ENCODE measurements at places on chromosomes 7 and 10. TPM values are rescaled to one million over a fixed set of nuclear protein-coding genes. Genes with fewer than 3 reads are reported as not detected.

Gene PRLHR
- total RNA-seq = not detected

Gene CYP3A4
- total RNA-seq = not detected

Gene CHAT
- total RNA-seq = not detected

Gene RNF133
- total RNA-seq = 1.3 TPM

Gene TMEM270
- total RNA-seq = not detected

Gene FRAT2
- 6.5 TPM for total RNA-seq

Gene CFAP46
- total RNA-seq = 1.4 TPM

Gene GRM3
- total RNA-seq = not detected

Gene CYP26A1
- not detected for total RNA-seq

Gene SPAM1
- total RNA-seq = not detected

Gene NUTM2A
- total RNA-seq = 0.39 TPM

Gene SAP25
- total RNA-seq = not detected

Gene PDLIM1
- 1.2 TPM for total RNA-seq

Gene MICU1
- 70.6 TPM for total RNA-seq

Gene CYP2C19
- not detected for total RNA-seq

Gene RTKN2
- 2.1 TPM for total RNA-seq

Gene PAPOLB
- 0.39 TPM for total RNA-seq

Gene SFTPA1
- not detected for total RNA-seq

Gene TMEM229A
- total RNA-seq = not detected

Gene DRGX
- not detected for total RNA-seq

Gene INHBA
- total RNA-seq = 60.1 TPM

Gene TACR2
- total RNA-seq = 0.22 TPM

Gene ACTR3C
- 7.8 TPM for total RNA-seq

Gene NSUN6
- 8.1 TPM for total RNA-seq

Gene BCCIP
- 41.5 TPM for total RNA-seq

Gene ATRNL1
- 12.5 TPM for total RNA-seq

Gene AMPH
- total RNA-seq = 5.4 TPM

Gene ITIH5
- total RNA-seq = 14.4 TPM

Gene SLC16A12
- total RNA-seq = not detected

Gene SLK
- 54.9 TPM for total RNA-seq

Gene NUTM2B
- under 0.01 TPM for total RNA-seq

Gene COL1A2
- total RNA-seq = 5,703 TPM

Gene ACBD7
- total RNA-seq = 2.4 TPM

Gene C10orf62
- 0.32 TPM for total RNA-seq

Gene NEUROG3
- total RNA-seq = not detected

Gene POLD2
- total RNA-seq = 73.4 TPM

Gene OR2A7
- total RNA-seq = 1.9 TPM

Gene CYREN
- 40.8 TPM for total RNA-seq

Gene PALD1
- total RNA-seq = 1.8 TPM

Gene ETV1
- total RNA-seq = 3.7 TPM

Gene PIK3CG
- total RNA-seq = 0.11 TPM

Gene OPN4
- not detected for total RNA-seq

Gene SPDYE16
- not detected for total RNA-seq

Gene ITPRID1
- total RNA-seq = not detected

Gene CLEC2L
- total RNA-seq = not detected

Gene BTRC
- total RNA-seq = 11.5 TPM

Measured in articular chondrocyte of knee joint (primary cell).